AG10803 (cell line): ENCODE measurements at places on chromosomes 1 and 21.

DNA sequence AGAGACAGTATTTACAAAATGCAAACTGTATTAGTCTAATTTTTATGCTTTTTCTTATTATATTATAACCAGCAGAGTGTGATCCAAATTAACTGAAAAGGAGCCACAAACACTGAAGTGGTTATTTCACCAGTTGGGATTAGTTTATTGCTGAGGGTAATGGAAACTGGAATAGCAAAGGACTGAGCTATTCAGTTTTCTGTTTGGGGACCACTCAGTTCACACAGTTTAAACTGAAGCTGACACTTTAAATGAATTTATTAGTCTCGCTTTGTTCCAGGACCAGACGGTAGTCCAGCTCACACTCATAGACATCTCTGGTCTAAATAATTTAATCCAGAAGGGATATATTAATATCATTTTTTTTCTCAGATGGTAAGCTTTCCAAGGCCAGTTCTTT is 410.7 kb downstream of the LTN1 start:
- DNase-seq, result no peak

DNA sequence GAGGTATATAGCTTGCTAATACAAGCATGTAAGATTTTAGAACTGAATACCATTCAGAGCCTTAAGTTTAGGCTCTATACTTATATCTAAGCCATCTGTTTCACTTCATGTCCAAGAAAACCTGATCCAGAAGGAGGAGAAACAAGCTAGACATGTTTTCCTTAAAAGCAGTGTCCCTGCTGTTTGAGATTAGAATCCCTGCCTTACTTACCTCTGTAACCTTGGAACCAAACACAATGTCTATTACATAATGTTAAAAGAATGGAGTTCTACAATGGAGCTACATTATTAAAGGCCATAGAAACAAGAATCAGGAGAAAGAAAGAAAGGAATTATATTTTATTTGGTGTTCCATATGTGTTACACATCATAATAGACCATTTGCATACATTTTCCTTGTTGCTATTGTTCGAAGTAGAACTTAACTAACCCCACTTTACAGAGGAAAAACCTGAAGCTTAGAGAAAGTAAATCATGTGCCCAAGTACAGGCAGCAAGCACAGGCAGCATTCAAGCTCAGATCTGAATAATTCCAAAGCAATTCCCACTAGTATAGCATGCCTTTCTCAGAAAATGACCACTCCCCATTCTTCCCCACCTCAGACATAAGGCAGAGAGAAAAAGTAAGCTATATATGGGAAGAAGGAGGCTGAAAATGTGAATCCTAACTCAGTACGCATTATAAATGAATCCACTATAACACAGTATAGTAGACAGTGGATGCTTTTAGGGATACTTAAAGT is 380.1 kb upstream of the SPAG17 start:
- DNase-seq, result no peak

DNA sequence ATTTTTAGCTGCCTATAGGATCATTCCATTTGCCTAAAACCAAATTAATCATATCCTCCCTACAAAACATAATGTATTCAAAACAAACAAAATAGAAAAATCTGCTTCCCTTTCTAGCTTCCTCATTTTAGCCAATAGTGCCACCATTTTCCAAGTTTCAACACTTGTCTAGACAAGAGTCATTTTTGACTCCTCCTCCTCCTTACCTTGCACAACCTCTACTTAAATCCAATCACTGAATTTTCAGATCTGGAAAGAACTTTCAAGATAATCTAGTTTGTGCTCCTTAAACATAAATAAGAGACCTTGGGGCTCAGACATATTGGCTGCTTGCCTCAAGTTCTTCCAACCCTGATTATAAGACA is 7.4 kb downstream of the STX6 start:
- no peak for DNase-seq

DNA sequence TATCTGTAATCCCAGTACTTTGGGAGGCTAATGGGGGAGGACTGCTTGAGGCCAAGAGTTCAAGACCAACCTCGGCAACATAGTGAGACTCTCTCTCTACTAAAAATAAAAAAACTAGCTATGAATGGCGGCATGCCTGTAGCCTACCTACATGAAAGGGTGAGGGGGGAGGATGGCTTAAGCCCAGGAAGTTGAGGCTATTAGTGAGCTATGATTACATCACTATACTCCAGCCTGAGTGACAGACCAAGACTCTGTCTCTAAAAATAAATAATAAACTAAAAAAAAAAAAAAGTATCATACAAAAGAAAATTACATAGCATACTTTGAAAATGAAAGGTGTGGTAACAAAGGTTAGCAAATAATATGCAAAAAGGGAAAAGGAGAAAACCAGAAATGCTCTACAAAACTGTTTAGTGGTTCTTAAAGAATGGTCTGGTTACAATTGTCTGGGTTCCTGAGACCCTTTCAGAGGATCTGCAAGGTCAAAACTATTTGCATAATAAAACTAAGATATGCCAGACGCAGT is 19.0 kb upstream of the SH2D5 start:
- no peak for DNase-seq
